ENCODE measurements at places on chromosomes 7 and 10. TPM values are rescaled to one million over a fixed set of nuclear protein-coding genes. Genes with fewer than 3 reads are reported as not detected.
A peak's percentile ranks its signal among the peaks of the same experiment; 100 is the strongest.

DNA sequence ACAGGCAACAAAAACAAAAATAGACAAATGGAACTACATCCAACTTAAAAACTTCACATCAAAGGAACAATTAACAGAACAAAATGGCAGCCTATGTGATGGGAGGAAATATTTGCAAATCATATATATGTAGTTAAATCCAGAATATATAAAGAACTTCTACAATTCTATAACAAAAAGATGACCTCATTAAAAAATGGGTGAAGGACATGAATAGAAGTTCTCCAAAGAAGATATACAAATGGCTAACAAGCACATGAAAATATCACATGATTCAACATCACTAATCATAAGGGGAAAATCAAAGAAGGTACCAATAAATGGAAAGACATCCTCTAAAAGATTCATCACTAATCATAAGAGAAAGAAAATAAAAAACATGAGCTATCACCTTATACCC is 416.1 kb downstream of the LRMDA start:
- DNase-seq, result no peak

The MAGI2 gene
- 54.6 TPM for total RNA-seq

DNA sequence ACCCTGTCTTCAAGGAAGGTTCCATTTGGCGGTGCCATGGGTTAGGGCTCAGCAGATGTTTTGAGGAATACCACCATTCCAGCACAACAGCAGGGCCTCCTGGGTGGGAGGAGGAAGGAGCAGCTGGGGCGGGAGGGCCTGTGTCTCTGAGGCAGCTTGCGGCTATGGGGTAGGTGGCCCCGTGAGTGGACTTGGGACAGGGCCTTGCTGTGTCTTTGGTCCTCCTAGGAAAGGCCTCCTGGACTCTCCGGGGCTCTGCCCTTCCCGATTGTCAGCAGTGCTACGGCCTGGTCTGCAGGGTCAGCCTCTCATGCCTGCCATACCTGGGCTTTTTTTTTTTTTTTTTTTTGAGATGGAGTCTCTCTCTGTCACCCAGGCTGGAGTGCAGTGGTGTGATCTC is 96.7 kb downstream of the PAXIP1 start:
- no peak for DNase-seq

DNA sequence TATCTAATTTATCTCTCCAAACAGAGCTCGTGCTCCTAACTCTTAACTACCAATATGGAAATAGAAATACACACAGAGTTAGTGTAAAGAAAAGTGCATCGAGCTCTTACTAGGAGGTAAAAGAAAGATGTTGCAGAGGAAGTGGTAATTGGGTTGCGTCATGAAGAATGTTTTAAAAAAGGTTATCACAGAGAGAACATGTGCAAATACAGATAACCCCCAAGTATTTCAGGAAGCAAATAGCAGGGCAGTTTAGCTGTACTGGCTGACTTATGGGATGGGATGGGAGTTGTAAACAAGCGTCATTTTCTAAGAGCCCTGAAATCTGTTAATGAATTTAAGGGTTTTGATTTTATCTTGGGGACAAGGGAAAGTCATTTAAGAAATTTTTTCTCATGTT is 153.9 kb downstream of the AGMO start:
- DNase-seq, result no peak

GRCh38 chr10:22832066-22832602 is 95.7 kb upstream of the ARMC3 start:
- DNase-seq, result no peak

The LIPK gene
- not detected for total RNA-seq

The AGR3 gene
- total RNA-seq, result not detected

The TFR2 gene
- 2.1 TPM for total RNA-seq

GRCh38 chr10:119401671-119402395 is 140.7 kb downstream of the RGS10 start:
- DNase-seq, result peak; percentile 72

The SLC13A1 gene
- total RNA-seq, result not detected

DNA sequence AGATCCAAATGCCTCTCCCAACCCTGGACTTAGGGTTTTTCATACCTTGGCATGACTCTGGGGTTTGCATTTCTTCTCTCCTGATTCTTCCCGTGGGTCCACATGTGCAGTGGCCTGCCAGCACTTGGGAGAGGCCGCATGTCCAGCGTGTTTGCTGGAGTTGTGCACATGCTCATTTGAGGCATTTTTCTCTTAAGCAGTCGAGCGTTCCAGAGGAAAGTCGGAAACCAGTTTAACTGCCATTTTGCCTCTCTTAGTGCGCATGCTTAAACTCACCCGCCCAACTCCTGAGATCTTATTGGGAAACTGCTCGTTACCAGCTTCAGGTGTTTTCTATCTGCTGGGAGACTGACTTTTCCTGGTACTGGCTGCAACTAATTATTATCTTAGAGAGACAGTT is 888.4 kb upstream of the PHF14 start:
- DNase-seq, result no peak
